ENCODE measurements at places on chromosomes 16 and 17.

DNA sequence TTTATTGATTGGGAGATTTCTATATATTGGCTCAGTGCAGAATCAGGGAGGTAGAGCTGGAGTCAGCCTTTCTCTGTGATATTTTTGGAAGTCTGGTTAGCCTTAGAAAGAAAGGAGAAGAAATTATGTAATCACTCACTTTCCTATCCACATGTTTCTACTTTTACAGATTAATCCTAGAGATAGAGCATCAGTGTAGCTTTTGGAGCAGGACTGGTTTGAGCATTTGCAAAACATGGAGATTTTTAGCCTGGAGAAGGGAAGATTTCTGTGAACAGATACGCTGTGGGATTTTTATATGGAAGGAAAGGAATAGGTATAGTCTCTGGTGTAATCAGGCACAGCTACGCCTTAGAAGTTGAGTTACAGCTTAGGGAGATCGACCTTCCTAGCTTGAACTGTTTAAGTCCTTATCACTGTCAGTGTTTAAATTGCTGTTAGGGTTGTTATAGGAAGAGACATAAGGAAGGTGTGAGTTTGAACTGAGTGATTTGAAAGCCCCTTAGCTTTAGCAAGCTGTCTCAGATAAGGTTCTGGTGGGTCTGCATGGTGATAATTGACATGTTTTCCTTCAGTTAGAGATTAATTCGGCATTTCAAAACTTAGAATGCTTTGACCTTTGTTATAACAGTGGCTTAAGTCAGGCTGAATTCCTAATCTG is 20.5 kb downstream of the METTL9 start:
- no peak for DNase-seq

DNA sequence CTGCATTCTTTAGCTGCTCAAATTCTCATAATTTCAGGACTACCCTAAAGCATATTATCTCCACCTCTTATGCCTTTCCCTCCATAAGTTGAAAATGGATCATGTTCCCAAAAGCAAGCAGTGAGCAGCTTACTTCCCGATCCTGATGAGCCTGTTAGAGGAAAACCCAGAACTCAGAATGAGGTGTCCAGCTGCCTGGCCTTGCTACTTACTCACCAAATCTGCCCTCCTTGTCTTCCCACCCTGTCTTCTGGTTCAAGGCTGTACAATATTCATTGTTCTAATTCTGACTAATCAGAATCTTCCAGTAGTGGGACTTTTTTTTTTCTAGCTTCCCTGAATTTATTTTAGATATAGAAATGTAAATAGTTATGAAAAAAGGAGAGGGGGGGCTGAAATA is 10.8 kb downstream of the LYRM1 start:
- DNase-seq = no peak

DNA sequence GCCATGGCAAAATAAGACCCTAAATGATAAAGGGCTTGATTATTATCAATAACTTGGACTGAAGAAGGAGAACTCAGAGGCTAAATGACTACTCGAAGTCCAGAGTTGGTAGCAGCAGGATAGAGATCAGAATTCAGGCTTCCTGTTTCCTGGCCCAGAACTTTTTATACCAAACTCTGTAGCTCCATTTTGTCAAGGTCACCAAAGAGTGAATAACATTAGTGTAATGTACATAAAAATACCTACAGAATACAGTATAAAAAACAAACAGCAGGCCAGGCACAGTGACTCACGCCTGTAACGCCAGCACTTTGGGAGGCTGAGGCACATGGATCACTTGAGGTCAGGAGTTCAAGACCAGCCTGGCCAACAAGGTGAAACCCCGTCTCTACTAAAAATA is 79.0 kb downstream of the ARHGAP17 start:
- no peak for DNase-seq

DNA sequence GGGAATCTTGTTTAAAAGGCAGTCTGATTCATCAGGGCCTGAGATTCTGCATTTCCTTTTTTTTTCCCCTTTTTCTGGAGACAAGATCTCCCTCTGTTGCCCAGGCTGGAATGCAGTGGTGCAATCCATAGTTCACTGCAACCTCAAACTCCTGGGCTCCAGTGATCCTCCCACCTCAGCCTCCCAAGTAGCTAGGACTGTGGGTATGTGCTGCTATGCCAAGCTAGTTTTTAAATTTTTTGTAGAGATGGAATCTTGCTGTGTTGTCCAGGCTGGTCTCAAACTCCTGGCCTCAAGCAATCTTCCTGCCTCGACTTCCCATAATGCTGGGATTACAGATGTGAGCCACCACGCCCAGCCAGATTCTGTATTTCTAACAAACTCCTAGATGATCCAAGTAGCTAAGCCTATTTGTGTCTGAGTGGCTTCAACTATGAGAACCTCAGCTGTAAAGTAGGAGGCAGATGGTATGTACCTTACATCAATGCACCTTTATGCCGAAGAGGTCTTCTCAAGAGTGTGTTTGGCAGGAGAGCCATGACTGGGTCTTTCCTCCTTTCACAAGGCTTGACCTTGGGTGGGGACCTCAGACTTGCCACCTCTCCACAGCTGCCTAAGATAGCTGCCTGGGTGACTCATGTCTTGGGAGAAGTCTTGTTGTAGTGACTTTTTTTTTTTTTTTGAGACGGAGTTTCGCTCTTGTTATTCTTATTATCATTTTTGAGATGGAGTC is 10.9 kb downstream of the LDAF1 start:
- no peak for DNase-seq

- DNase-seq = no peak
Measured at GRCh38 chr16:51996516-51996915, 550.4 kb downstream of the TOX3 start.

GRCh38 chr16:50996166-50996829 is 154.8 kb downstream of the SALL1 start:
- DNase-seq = no peak

DNA sequence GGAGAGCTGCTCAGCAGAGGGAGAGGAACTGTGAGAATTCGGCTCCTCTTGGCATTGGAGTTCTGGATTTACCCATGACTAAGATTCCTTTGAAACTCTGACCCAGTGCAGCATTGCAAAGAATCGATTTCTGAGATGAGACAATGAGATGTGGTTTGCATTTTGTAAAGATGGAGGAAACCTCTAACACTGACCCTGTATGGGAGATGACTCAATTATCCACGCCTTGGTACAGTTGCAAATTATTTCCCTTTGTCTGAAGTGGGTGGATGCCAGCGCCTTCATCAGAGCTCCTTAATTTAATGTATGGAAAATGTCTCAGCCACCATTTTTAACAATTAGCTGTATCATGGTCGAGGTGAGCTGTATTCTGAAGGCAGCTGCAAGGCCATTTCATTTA is 53.4 kb downstream of the NUP93 start:
- DNase-seq = no peak

GRCh38 chr17:30503558-30503957 is 26.4 kb downstream of the GOSR1 start:
- no peak for DNase-seq

DNA sequence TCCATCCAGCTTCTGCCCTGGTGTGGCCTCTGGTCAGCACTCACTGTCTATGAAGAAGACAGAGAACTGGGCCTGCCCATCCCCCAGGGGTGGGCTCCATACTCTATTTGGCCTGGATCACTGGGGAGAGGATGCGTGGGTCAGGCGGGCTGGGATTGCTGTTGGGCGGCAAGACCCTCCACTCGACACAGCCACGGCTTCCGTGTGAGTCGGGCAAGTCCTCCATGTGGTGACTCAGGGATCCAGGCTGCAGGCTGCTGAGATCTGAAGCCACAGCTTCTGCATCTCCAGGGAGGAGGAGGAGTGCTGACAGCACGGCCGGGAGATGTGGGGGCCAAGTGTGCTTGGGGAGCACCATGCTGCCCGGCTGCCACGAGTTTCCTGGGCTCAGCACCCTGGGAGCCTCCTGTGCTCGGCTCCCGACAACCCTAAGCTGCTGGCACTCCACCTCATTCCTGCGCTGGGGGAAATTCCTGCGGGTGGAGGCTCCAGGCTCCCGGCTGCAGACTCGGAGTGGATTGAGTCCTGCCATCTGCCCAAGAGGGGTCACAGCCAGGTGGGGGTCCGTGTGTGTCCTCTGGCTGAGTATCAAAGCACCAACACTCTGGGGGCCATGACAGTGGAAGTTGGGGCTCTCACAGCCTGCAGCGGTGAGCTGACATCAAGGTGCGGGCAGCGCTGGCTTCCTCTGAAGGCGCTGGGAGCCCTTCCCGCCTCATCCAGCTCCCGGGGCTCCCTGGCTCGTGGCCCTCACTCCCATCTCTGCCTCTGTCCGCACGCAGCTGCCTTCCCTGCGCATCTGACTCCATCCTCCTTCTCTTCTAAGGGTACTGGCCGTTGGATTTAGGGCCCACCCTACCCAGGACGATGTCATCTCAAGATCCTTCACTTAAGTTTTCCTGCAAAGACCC is 24.4 kb upstream of the CBFA2T3 start:
- no peak for DNase-seq

DNA sequence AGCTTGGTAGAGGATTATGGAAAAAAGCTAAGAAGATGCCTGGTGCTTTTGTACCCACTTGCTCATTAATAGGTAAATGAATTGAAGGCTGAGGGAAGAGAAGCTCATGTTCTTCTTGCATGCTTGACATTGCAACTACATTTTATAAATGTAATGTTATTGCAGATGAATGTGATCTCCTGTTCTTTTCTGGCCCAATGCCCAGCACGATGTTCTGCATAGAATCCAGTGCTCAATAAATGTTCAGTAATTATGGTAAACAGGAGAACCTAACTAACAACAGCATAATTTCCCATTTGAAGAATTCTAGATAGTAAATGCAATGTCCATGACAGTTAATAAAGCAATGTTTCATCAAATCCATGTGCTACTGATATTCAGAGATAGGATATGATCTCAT is 638.2 kb upstream of the SOX9 start:
- no peak for DNase-seq

- DNase-seq = no peak
Measured at GRCh38 chr17:68179236-68179925, 68.5 kb upstream of the AMZ2 start.

DNA sequence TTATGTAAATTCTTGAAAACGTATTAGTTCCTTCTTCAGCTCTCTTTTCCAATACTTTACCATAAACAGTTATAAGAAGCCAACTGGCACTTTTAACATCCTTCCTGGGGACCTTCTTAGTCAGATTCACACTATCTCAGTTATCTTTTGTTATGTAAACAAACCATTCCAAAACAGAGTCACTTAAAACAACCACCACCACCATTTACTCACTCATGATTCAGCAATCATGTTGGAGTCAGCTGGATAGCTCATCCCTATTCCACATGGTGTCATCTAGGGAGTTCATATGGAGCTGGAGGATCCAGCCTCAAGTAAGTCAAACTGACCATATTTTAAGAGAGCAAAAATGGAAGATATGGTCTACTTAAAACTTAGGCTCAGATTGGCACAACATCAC is 240.3 kb upstream of the IRX3 start:
- DNase-seq = no peak

All from C1 segment of cervical spinal cord (tissue), 14 donors.